ENCODE measurements at places on chromosomes 5 and 9. TPM values are rescaled to one million over a fixed set of nuclear protein-coding genes. Genes with fewer than 3 reads are reported as not detected.

The ADGRD2 gene
- total RNA-seq = not detected

The ATOX1 gene
- 46.2 TPM for total RNA-seq

The ARL14EPL gene
- not detected for total RNA-seq

DNA sequence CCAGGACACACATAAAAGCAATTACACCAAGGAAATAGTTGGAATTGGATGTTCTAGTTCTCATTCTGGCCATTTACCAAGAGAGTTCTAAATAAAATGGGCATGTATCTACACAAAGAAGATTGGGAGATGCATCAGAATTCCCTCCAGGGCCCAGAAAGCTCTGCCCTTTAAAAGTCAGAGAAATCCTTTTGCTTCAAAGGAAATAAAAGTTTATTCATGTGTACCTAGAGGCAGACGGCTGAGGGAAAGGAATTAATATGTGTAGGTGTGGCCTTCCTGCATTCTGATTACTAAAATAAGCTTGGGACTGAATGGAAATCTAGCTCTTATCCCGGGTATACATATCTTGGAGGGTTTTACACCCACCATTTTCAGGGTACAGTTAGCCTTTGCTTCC, 719.4 kb downstream of the SEMA5A start:
- DNase-seq = no peak

- DNase-seq = no peak
Observed at GRCh38 chr5:88388476-88389337, 120.1 kb upstream of the TMEM161B start.

DNA sequence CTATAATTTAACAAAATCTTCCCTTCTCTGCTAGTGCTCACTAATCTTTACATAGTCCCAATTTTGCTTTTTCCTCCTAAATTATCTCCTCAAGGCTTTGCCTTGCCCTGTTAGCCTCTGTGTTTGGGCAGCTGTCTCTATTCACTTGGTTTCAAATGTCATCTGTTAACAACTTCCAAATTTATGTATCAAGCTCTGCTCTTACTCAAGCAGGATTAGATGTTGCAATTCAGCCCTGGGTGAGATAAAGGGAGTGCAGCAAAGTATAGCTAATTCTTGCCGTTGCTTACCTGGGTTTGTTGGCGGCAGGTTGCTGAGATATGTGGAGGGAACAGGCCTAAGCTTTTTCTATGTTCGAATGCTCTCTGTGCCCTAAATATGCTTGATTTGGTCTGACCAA, 483.8 kb downstream of the DMAC1 start:
- DNase-seq = no peak

DNA sequence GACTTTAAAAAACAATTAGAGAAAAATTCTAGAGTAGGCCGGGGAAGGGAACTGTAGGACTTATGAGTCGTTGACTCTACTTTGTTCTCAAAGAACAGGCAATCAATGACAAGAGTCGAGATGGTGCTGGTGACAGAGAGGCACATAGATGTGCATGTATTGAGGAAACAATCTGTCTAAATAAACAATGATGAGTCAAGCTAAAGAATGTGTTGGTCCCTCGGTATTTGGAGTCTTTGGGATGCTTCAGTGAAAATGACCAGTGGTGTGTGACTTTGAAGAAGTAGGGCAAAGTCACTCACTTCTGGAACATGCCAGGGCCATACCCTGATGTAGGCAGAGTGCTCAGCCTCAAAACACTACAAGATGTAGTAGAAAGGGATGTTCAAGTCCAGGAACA, 288.1 kb upstream of the PANK3 start:
- DNase-seq = no peak

- DNase-seq = no peak
Observed at GRCh38 chr9:4861145-4861544, 68.4 kb downstream of the RCL1 start.

Measured in NCI-H460 (cell line).